Fibroblast of villous mesenchyme (primary cell): ENCODE measurements at places on chromosomes 7 and 10. TPM values are rescaled to one million over a fixed set of nuclear protein-coding genes. Genes with fewer than 3 reads are reported as not detected.

DNA sequence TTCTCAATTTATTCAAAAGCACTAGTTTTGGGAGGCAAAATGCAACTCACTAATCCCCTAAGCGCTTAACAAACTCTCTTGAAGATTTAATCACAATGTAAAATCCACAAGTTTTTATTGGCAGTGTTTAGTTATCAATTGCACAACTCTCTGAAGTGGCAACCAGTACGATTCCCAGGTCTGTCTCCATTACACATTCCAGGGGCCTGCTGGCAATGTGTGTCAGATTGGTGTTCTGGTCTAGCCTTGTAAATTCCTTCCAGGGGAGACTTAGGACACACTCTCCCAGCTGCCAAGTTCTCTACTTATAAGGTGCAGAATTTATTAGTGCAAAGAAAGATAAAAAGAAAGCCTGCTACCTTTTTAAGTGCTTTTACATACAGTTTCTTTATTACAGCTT, 164.7 kb upstream of the HPS1 start:
- peak; percentile 72 for DNase-seq

DNA sequence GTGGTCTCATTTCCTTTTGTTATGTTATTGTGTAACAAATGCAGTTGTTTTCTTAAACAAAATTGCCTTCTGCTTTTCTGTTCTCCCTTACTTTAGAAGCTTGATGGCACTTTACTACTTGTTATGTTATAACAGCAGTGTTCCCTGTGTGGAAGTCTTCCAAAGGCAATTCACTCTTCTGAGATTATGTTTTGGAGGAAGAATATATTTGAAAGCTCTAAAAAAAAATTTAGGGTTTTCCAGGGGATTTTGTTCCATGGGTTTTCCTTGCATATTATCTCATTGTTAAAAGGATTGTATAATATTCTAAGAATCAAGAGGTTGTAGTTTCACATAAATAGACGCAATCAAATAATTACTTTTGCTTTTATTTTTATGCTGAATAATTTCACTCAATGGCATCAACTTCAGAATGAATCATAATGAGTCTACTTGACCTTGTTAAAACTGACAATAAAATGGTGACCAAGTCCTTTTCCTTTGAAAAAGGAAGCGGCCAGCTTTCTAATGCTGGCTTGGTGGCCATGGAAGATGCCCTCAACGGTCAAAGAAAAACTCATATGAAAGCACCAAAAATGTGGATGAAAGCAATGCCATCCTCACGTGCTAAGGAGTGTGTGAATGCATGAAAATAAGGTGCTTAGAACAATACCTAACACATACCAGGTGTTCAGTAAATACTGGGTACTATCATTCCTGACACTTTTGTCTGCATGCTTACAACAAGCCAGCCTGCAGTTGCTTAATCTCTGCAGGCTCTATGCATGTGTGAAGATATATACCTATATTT, 92.4 kb upstream of the KLF6 start:
- DNase-seq: peak; percentile 69

DNA sequence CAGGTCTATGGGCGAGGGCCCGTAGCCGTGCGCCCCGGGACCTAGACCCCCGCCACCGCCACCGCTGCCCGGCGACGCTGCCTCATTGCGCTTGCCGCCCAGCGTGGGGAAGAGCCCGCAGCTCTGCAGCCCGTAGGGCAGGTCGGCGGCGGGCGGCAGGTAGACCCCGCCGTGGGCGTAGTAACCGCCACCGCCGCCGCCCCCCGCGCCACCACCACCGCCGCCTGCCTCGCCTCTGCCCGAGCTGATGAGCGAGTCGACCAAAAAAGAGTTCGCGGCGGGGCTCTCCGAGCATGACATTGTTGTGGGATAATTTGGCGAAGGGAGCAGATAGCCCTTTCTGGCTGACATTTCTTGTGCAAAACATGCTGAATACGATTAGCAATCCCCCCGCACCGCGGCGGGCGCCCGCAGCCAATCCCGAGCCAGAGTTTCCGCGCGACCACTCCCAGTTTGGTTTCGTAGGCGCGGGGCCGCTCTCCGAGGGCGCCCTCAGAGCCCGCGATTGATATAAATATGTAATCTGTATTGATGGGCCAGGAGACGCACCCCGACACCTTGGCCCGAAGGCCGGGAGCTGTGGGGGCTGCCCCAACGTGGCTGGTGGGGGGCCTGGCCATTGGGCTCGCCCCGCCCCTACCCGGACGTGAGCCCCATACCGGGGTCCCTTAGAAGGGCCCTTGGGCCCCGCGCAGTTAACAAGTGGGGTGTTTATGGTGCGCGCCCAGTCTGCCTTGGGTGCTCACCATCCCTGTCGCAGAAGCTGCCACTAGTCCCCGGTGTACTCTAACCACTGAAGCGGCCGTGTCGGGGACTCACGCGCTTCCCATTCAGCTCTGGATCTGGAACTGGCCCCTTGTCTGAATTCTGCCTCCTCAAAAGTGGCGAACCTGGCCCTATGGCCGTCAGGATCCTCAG, at the start of gene HOXA10:
Gene HOXA10 (minus strand): TSS at position 365 of the 918 bp plus-strand sequence. CDS start 14 bp downstream, at position 351.
- DNase-seq: peak; percentile 84

DNA sequence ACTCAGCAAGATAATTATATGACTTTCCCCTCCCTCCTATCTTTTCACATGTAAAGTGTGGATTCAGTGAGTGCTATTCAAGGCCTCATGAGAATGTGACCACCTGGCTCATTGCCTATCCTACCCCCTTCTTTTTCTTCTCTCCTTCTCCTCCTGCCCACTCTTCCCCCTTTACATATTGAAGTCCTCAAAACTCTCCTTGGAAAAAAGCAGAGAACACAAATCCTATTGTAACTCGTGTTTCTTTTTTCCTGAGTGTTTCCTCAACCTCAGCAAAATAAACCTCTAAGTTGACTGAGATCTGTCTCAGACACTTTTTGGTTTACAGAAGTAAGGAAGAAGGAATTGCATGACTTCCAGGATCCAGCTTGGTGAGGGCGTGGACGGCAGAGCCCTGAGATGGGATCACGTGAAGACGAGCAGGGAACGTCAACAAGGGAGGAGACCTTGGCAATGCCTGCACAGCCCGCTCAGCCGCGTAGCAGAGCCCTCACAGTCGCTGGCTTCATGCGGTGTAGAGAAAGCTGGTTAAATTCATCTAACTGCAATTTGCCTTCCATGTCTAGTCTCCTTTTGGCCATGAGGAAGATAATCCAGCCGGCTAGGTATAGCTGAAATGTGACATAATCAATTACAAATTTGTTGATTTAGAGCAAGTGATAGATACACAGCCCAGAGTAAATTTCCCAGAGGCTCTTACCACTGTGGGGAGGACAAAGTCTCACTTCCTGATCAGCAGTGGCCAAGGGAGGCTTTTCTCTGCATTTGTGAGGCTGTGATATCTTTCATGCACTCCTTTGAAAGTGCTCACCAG, 75.7 kb downstream of the LYZL2 start:
- DNase-seq: peak; percentile 71

DNA sequence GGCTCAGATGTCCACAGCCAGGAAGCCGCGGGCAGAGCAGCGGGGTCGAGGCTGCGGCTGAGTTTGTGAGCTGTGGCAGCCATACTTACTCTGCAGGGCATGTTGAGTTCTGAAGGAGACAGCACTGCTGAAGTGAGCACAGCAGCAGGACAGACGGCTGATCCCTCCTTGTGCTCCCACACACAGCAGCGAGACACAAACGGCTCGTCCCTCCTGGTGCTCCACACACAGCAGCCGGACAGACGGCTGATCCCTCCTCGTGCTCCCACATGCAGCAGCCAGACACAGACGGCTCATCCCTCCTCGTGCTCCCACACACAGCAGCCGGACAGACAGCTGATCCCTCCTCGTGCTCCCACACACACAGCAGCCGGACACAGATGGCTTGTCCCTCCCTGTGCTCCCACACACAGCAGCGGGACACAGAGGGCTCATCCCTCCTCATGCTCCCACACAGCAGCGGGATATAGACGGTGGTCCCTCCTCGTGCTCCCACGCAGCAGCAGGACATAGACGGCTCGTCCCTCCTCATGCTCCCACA, 305.1 kb downstream of the PTPRN2 start:
- DNase-seq: no peak

DNA sequence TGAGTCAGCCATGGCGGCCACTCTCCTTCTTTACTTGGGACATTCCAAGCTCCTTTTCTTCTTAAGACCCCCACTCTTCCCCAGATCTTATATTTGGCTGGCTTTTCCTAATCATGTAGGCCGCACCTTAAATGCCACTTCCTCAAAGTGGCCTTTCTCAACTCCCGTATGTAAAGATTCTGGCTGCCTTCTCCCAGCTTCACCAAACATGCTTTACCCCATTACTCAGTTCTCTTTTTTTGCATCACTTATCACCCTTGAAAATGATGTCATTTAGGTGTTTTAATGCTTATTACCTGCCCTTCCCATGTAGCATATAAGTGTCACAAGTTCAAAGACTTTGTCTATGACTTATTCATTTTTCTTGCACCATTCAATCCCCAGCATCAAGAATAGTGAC, 810.1 kb upstream of the CELF2 start:
- DNase-seq: no peak

DNA sequence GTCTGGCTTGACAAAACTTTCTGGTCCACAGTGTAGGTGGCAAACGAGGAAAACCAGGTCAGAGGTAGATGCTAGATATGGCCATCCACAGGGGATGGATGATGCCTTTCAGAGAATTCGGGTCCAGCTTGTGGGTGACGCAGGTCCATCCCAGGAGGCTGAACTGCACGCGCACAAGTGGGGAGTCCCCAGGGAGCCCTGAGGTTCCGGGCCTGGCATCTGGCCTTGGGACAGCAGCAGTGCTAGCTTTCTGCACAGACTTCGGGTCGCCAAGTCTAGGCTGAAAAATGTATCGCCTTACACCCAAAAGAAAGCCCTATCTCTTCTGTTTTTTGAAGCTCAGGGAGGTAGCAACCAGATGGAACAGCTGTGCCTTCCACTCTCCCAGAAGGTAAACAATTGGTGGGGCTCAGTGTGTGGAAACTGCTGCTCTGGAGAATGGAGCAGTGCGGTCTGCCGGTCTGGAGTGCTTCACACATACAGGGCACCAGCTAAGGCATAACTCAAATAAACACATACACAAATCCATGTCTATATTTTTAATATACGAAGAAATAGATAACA, 119.3 kb upstream of the ACBD5 start:
- DNase-seq: no peak

DNA sequence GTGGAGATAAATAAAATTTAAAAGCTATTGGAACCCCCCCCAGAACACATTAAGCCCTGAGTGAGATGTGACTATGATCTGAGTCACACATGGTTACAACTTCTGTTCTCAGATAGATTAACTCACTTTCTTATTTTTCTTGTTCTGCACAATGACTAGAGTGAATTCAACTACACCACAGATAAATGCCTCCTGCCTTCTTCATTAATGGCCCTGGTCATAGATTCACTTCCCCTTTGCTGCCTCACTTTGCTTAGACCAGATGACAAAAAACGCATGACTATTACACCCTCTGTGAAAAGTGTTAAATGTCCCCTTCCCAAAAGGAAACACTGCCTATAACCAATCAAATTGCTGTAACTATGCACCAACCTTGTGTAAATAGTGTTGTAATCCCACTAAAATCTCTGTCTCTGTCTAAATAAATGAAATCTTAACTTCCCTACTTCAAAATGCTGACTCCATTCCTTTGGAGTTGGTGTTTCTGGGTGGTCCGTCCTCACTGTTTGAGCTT, 49.4 kb downstream of the AKR1D1 start:
- DNase-seq: peak; percentile 19

DNA sequence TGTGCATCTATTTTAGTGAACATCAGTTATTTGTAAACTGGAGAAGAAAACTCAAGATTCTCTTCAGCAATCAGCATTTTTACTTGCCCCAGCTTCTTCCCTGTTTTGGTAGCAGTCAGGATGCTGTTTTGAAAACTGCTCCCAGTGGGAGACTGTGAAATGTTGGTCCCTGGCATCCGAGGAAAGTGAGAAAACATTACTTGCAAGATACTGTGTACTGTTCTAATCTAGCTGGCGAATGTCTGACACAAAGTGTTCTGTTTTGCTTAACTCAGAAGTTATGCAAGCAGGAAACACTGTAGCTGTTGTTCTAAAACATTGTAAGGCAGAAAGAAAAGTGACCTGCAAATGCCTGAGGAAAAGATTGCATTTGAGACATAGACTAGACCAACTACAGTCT, 171.8 kb upstream of the POM121L12 start:
- DNase-seq: no peak

DNA sequence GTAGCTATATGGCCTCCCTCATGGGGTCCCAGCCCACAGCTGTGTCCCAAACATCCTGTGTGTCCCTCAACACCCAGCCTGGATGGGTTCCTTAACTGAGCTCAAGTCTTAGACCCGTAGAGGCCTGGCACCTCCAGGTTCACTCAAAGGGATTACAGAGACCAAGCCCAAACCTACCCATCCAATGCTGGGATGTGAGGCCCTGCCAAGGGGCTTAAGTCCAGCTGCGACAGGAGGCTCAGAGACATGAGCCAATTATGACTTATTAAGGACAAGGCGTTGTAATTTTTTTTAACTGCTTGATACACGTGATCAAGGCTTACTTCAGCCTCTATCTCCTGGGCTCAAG, 105.6 kb upstream of the RET start:
- DNase-seq: no peak

DNA sequence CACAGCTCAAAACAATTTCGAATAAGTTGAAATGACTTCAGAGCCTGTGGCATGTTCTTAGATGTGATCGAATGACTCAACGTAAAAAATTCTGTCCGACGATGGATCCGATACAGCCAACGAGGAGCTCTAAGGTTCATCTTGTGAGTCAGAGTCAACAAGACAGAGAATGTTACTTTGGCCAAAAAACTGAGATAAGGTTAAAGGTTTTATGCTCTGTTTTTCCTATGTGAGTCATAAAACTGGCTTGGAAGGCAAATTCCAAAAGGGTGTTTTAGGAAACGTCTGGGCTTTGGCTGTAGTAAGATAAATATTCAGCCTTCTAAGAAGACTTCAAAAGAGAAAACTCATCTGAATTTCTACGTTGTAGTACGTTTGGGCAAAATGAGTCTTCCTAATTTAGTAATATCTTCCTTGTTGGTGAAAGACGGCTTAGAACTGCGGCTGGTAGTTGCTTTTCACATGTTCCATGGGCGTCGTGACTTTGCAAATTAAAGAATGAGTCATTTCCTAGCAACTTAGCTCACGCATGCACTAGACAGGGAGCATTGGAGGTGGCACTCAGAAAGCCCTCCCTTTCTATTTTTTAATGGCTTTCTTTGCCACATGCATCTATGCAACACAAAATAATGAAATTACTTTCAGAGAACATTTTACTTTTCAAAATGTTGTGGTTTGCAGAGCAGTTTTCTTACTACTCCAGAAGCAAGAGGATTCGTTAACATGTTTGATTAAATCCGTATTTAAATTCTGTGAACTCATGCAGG, 28.2 kb downstream of the PFKP start:
- peak; percentile 99 for DNase-seq

- no peak for DNase-seq
Observed at GRCh38 chr10:17005621-17006566, 123.7 kb downstream of the CUBN start.

GHRHR gene
- not detected in 2 replicates for total RNA-seq

ZNF282 gene
- 19.0 and 21.6 TPM in 2 replicates for total RNA-seq

GIMAP1 gene
- not detected in 2 replicates for total RNA-seq

TFEC gene
- not detected in 2 replicates for total RNA-seq

ADAM8 gene
- total RNA-seq: 2.3 and 7.8 TPM in 2 replicates

COBL gene
- total RNA-seq: under 0.01 TPM in 1 of 2 replicates, not detected in the other
